CD8-positive, alpha-beta memory T cell (primary cell): ENCODE measurements at places on chromosomes 7 and 10.

DNA sequence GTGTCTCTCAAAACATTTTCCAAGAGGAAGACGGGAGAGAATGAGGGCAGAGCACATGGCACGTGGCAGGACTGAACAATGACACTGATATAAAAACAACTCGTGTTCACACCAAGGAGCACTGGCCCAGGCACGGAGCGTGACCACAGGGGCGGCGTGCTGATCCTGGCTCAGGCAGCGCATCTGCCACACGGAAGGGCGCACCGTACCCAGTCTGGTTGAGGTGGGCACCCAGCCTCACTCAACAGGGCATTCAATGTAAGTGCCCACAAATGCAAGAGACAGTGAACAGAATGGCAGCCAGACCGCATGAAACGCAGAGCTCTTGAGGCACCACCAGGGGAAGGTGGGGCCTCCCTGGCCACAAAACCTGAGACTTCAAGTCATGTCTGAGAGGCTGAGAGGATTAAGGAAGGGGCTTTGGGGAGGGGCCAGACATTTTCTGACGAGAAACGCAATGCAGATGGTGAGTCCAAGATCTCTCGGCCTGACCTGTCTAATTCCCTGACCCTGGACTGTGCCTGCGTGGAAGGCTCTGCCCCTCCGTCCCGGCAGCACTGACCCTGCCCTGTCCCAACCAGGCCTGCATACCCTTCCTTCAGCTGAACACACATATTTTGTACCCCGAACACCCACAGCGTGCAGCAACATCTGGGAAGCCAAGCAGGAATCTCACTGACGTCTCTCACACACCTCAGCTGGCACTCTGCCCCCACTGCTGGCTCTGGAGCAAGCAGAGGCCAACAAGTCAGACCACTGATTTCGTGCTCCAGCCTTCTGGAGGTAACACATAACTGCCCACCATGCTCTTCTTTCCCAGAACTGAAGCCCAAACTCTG is 35.5 kb downstream of the VOPP1 start:
- DNase-seq, result no peak

GRCh38 chr7:108296911-108297310 is 159.3 kb downstream of the NRCAM start:
- DNase-seq, result no peak

DNA sequence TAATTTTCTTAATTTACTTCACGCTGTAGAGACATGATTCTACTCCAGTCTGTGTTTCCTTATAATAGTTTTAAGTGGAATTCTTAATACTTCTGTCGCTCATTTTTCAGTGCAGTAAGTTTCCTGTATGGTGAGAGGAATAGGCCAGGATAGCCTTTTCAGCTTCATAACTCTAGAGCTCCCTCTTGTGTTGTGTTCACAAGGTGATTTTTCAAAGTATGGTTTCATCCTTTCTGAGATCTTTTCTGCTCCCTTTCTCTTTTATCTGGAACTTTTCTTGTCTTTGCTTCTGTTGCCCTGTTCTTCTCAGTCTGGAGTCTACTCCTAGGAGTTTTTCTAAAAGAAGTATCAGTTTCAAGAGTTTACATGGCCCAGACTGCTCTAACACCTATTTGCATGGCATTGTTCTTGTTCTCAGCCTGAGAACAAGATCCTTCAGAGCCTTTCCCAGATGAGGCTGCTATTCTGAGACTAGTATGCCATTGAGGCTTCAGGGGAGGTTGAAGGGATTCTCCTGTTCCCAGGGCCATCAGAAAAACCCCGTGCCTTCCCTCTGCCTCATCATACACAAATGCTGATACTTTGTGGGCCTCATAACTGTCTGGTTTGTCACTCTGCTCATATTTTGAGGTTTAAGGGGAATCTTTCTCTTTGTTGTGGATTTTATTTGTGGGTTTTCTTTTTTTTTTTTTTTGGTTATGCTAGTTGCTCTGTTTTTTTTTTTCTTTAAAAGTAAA is 21.8 kb downstream of the NET1 start:
- DNase-seq, result no peak

DNA sequence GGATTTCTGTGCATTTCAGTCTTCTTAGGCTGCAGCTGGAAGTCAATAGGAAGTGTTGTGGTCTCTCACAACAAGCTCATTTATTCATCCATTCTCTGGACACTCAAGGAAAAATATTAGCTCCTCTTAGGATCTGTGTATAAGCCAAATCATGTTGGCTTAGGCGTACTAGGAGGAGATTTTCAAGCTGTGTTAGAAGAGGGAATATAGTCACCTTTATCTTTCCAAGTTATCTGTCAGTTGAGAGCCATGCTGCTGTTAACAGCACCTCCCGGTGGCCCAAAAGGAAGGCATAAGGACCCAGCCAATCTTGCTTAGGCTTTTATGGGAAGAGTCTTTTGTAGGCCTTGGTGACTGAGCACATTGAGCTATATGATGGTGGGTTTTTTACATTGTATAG is 220.0 kb downstream of the LRMDA start:
- DNase-seq, result no peak

DNA sequence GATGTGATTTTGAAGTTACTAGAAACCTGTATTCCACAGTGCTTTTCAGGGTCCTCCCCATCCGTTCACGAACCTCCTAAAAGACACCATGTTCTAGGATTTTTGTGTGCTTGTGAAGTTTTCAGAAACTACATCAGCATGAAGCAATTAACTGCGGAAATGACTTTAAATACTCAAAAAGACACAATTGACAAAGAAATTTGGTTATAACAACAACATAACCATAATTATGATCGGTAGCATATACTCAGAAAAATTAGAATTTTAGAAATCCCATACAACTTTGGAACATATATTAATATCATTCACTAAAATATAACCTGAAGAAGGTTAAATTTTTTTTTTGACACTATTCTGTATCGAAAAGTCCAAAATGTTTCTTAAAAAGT is 43.8 kb upstream of the FAM20C start:
- DNase-seq, result no peak

DNA sequence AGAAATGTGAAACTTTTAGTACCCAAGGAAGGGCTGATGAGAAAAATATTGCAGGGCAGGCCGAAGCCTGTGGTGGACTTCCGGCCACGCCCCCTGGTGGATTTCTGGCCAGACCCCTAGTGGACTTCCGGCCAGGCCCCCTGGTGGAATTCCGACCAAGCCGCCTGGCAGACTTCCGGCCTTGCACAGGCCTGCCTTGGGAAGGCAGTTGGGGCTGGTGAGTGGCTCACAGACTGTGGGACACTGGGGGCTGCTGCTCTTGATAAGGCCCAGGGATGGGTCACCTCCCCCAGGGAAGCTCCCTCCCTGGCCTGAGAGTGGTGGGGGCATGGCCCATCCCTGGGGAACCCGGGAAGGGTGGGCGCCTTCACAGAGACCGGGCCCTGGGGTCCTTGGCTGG is 116.4 kb upstream of the MKI67 start:
- no peak for DNase-seq

DNA sequence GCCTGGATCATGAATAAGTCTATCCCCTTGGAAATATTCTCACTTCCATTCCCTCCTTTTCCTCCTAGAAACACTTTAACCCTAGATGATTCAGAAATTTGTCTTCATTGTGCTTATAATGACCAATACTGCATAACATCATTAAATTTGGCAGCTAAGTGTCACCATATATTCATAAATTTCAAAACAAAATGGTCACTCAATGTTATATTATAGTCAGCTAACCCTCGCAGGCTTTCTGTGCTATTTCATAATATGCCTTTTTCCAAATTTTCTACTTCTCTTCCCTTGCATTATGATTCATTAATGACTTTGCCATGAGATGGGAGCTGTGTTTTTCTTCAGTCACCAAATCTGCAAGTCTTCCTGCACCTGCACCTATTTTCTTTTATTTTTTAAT is 308.3 kb upstream of the AKR1E2 start:
- DNase-seq, result no peak

GRCh38 chr10:129833468-129833950 is 130.6 kb downstream of the EBF3 start:
- DNase-seq, result no peak

GRCh38 chr7:85191383-85191782 is 4.5 kb upstream of the SEMA3D start:
- DNase-seq, result no peak

GRCh38 chr10:118300320-118300719 is 41.8 kb downstream of the FAM204A start:
- no peak for DNase-seq

- no peak for DNase-seq
These were observed 5.0 kb downstream of the TPK1 start for GRCh38 chr7:144830811-144831210.

DNA sequence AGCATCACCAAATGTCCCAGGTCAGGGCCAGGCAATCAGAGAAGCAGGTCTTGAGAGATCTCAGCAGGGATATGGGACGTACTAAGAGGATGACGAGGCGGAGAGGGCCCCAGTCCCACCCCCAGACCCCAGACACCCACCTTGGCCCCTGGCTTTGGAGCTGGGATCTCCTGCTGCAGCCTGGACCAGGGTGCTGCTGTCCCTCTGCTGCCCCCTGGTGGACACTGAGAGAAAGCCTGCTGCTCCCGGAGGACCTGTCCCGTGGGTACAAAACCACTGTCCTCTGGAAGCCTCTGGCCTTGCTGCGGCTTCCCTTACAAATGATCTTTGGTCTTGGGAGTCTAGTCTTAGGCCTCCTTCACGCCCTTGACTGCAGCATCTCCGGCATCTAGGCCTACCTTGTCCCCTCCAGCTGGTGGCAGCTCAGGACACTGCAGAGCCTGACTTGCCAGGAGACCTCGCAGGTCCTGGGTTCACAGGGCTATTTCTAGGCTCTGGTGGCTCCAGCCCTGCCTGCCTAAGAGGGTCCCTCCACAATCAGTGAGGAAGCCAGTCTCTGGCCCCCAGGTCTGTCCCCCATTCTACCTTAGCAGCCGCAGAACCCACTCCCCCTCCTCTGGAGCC is 97.1 kb downstream of the RGS10 start:
- peak; percentile 84 for DNase-seq

- peak; percentile 37 for DNase-seq
These were observed 822 bp downstream of the SAMD9L start for GRCh38 chr7:93147363-93147762.

DNA sequence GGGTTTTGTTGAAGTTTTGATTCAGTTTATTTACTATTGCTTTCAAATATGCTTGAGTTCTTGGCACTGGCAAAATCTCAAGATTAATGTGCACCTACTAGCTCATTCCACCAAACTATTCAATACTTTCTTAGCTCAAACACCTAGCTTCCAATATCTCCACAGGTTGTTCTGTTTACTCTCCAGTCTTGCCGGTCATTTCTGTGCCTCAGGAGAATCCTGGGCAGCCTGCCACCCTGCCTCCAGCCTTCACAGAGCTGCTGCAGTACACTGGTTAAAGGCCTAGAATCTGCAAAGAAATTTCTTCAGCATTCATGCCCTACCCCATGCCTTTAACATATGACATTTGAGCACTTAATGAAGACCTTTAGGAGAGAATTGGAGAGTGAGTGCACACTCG is 4.0 kb upstream of the TMEM106B start:
- no peak for DNase-seq

GRCh38 chr10:118763202-118763988 is 8.6 kb upstream of the CACUL1 start:
- no peak for DNase-seq

- DNase-seq, result no peak
These were observed 508 bp upstream of the TECPR1 start for GRCh38 chr7:98252425-98253054.

GRCh38 chr10:17290226-17290625 is 62.2 kb downstream of the VIM start:
- DNase-seq, result no peak

DNA sequence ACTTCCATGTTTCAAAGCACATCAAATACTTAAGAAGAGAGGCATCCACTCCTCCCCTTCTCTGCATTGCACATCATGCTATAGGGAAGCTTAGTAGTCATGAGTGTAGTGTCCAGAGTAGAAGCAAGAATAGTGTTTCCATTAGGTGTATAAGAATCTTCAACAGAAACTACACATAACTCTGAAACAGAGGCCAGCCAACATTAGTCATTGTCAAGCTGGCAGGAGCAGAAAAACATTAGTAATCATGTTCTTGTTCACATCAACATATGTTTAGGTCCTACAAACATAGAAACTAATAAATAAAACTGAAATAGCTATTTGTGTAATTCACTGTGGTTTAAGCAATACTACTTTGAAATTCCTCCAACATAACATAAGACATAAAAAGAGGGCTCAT is 370.2 kb downstream of the PPP1R3A start:
- DNase-seq, result no peak

DNA sequence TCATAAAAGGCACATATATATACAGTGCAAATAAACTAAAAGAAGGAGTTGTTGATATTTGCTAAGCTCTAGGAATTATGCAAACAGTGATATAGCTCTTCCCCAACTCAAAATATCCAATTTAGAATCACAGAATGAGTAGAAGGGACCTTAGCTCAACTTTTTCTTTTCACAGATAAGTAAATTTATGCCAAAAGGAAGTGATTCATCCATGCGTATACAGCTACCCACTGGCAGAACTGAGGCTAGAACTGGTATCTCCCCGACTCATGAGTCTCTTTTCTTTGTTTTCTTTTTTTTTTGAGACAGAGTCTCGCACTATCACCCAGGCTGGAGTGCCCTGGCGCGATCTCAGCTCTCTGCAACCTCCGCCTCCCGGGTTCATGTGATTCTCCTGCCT is 54.2 kb upstream of the SVIL start:
- DNase-seq, result no peak
